ENCODE measurements at places on chromosomes 1 and 21. TPM values are rescaled to one million over a fixed set of nuclear protein-coding genes. Genes with fewer than 3 reads are reported as not detected.

Gene CFHR4
- not detected for total RNA-seq

Gene RAD54L
- total RNA-seq: 3.1 TPM

Gene KIRREL1
- 32.6 TPM for total RNA-seq

Gene CDC73
- total RNA-seq: 20.4 TPM

Gene PTPN7
- not detected for total RNA-seq

Gene CD5L
- total RNA-seq: not detected

Gene PLA2G2F
- total RNA-seq: under 0.01 TPM

Gene TLCD4
- total RNA-seq: not detected

Gene RIPK4
- 9.2 TPM for total RNA-seq

Gene HORMAD1
- not detected for total RNA-seq

Gene ZNF648
- not detected for total RNA-seq

Gene ATG4C
- 6.8 TPM for total RNA-seq

Gene RASSF5
- 2.3 TPM for total RNA-seq

Gene ORC1
- total RNA-seq: 2.6 TPM

Gene KRTAP19-8
- not detected for total RNA-seq

Gene SPRR2F
- not detected for total RNA-seq

Gene WNT9A
- total RNA-seq: 5.1 TPM

Gene AMY2A
- total RNA-seq: not detected

Gene ZBTB7B
- 26.3 TPM for total RNA-seq

Gene DDR2
- total RNA-seq: 27.5 TPM

Gene ARMH1
- total RNA-seq: 0.22 TPM

Gene TESK2
- 10.8 TPM for total RNA-seq

Gene CR1
- total RNA-seq: not detected

Gene LMOD1
- total RNA-seq: 0.22 TPM

Gene ACAP3
- total RNA-seq: 101 TPM

Gene ACKR1
- total RNA-seq: not detected

Gene FCRL6
- not detected for total RNA-seq

Gene LEFTY2
- not detected for total RNA-seq

Gene MAP3K21
- 2.4 TPM for total RNA-seq

Gene FMO5
- total RNA-seq: 0.98 TPM

Gene KDM5B
- total RNA-seq: 194 TPM

Gene ADORA3
- total RNA-seq: not detected

Gene KLHL17
- total RNA-seq: 7.0 TPM

Gene S100A9
- not detected for total RNA-seq

Gene CFAP141
- total RNA-seq: not detected

Gene MIXL1
- total RNA-seq: not detected

Gene THEM5
- not detected for total RNA-seq

Gene NBPF6
- total RNA-seq: not detected

Gene FCRL4
- not detected for total RNA-seq

Gene BGLAP
- 0.54 TPM for total RNA-seq

Gene TNNI3K
- not detected for total RNA-seq

Gene C8B
- not detected for total RNA-seq

Gene EFNA3
- total RNA-seq: 3.5 TPM

Gene APCS
- not detected for total RNA-seq

Gene SPATA17
- total RNA-seq: 0.87 TPM

Gene FAM3B
- not detected for total RNA-seq

All from placental epithelial cell (primary cell).